ENCODE measurements at places on chromosomes 4 and X.

DNA sequence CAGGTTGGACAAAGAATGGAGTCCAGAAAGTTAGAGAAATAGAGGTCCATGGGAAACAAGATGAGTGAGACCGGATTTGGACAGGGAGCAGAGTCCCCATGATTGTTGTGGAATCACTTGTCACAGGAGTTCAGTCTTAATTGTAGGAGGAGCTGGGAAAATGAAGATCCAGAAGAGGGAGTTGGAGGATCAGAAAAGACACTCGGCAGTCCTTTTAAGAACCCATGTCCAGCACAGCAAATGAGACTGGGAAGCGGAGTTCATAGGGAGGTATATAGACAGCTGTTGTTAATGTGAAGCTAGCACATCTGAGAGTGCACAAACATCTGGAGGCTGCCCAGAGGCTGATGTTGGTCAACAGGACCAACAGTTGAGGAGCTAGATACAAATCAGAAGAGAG lies 111.4 kb upstream of the RXFP1 start:
- no peak for DNase-seq

GRCh38 chr4:4727536-4727935 lies 131.9 kb upstream of the MSX1 start:
- no peak for DNase-seq

DNA sequence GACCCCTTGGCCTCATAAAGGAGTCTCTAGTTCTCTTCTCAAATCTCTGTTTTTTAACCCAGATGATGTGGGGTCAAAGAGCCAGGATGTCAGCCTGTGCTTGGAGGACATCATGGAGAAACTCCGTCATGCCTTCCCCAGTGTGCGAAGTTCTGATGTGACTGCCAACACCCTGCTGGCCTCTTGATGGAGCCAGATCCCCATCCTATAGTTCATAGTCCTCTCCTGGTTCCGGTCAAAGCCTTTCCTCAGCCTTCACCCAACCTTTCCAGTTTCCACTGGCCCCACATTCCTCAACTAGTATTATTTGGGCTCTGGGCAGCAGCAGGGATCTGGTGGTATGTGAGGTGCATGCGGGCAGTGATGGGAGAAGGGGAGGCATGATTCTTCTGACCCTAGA lies 30.7 kb downstream of the TAF7L start:
- DNase-seq: no peak

DNA sequence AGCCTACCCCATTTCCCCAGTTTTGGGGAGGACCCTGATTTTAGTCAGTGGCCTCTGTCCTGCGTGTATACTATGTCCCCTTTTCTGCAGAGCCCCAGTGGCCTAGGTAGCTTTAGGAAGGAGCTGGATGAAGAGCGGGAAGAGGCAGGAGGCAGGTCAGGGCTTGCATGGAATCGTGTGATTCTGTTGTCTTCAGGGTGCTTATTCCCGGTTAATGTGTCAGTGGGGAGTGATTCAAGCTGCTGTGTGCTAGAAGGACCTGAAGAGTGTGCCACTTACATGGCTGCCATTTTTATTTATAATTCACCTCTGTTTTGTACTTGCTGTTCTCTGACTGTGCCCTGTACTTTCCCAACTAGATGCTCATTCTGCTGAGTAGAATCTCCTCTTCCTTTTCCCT lies 127.3 kb upstream of the AMOT start:
- DNase-seq: no peak

DNA sequence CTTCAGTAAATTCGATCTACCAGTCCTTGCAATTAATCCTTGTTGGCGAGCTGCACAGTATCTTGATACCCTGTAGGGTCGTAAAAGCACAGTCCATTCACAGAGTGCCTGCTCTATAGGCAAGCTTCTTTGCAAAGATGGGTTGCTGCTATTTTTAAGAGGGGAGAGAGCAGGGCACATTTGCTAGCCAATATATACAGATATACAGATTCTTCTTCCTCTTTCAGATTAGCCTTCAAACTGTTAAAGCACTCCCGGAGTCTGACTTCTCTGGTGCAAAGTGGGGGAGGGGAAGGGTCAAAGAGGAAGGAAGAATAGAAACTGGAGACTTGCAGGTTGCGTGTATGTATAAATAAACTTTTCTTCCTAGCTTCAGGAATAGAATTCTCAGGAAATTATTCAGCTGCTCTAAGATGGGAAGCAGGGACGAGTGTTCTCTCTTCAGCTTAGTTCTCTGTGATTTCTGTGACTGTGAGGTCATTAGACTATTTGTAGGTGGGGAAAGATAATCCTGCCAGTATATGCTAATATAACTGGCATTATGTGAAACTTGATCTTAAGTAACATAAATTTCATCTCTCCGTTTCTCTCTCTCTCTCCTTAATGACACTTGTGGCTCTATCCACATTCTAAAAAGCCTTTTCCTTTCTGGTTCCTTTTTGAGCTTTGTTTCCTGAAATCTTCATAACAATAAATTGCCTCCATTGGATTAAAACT lies at the start of gene CYSLTR1:
CYSLTR1 (minus strand) TSS at position 242 of the 717 bp plus-strand sequence. CDS start 53,865 bp downstream, outside the sequence.
- DNase-seq: no peak

GRCh38 chrX:8034058-8034457 lies 106.8 kb upstream of the PNPLA4 start:
- DNase-seq: no peak

DNA sequence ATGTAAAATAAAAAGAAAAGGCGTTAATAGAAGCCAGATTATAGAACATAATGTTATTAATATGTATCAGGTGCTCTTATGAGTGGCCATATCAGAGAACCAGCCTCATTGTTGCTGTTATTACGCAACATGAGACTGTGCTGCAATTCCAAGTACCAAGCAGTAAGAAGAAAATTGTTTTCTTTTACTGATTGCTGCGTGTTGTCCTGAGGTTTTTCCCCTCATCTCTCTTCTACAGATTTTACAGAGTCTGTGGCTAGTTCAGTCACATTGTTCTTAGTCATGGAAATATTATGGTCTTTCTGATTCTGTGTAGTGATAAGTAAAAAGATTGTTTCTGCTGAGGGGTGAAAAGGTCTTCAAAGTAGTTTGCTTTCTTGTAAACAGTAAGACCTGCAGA lies 55.9 kb downstream of the NPNT start:
- no peak for DNase-seq

DNA sequence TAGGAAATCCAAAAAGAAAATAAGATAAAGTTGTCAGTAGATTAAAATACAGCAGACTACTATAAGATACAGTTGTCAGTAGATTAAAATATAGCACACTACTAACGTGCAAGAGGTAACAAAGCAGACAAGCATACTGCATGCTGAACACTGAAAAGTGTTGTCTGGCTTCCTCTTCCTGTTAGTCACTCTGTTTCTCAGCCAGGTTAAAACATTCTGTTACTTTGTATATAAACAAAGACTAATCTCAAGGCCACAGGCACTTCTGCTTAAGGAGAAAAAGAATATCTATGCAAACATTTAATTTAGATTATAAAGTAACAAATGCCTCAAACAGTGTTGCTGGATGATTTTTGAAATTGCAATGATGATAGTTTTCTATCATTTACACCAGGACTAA lies 41.0 kb upstream of the SCD5 start:
- no peak for DNase-seq

- DNase-seq: no peak
Measured at GRCh38 chr4:16351161-16351560, 124.9 kb upstream of the TAPT1 start.

DNA sequence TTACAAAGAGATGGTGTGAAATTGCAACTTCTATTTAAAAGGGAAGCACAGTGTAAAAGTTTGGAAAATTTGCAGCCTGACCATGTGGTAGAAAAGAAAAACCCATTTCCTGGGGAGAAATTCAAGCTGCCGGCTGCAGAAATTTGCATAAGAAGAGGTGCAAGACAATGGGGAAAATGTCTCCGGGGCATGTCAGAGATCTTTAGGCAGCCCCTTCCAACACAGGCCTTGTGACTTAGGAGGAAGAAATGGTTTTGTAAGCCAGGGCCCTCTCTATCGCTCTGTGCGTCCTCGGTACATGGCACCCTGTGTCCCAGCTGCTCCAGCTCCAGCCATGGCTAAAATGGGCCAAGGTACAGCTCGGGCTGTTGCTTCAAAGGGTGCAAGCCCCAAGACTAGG lies 40.4 kb downstream of the CCDC158 start:
- no peak for DNase-seq
